ENCODE measurements at places on chromosomes 7 and 10.

- no peak for DNase-seq
Measured at GRCh38 chr7:2087744-2088143, 145.0 kb downstream of the MAD1L1 start.

GRCh38 chr10:23399701-23400144, 39.2 kb upstream of the OTUD1 start:
- DNase-seq: peak; percentile 92

DNA sequence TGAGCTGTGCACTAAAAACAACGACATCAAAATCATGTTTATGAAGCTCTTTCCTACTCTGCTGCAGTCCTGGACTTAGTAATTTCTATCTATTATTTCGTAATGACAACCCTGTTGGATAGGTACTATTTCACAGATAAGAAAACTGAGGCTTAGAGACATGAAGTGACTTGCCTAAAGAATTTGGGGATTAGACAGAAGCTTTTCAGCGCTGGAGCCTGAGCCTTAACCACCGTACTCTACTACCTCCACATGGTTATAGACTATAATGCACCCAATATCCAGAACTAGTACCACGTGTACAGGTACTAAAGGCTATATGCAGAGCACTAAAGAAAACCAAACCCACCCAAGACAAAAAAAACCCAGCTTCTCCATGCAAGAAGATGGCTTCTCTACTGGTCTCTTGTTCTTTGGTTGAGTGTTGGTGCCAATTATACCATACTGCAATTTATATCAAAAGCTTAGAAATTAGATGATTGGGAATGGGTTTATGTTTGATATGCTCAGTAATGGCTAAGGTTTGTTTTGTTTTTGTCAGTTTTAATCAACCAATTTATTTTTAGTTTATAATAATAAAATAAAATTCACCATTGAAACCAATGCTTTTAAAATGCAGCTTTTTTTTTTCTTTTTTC, 6.5 kb upstream of the SNX10 start:
- DNase-seq: peak; percentile 15

DNA sequence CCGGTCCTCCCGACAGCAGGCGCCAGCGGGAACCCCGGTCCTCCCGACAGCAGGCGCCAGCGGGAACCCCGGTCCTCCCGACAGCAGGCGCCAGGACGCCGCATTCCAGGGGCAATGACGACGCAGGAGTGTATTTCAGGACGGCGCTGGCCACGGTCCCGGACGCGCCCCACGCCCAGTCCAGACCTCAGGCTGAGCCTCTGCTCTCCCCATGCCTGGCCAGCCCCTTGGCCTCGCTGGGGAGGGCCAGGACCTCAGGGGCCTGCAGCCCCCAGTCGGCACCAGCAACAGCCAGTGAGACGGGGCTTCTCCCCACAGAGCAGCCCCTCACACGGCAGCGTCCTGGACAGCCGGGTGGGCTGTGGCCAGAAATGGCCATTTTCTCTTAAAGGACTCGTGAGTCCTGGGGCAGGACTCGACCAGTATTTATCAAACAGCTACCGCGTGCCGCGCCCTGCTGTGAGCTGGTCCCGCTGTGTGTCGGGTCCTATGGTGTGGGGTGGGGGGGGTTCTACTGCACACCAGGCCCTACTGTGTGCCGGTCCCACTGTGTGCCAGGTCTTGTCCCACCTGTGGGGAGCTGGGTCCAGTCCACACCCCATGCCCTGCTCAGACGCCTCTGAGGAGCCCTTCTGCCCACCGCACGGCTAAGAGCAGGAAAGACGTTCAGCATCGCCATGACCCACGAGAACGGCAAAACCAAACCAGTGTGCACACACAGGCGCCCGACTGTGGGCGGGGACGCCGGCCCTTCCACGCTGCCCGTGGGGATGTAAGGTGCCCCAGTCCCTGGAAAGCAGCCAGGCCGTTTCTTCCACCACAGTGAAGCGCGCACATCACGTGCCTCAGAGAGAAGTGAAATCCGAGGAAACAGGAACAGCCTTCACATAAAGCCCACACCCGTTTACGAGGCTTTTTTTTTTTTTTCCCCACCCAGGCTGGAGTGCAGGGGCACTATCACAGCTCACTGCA, 33.3 kb downstream of the GET4 start:
- peak; percentile 57 for DNase-seq

DNA sequence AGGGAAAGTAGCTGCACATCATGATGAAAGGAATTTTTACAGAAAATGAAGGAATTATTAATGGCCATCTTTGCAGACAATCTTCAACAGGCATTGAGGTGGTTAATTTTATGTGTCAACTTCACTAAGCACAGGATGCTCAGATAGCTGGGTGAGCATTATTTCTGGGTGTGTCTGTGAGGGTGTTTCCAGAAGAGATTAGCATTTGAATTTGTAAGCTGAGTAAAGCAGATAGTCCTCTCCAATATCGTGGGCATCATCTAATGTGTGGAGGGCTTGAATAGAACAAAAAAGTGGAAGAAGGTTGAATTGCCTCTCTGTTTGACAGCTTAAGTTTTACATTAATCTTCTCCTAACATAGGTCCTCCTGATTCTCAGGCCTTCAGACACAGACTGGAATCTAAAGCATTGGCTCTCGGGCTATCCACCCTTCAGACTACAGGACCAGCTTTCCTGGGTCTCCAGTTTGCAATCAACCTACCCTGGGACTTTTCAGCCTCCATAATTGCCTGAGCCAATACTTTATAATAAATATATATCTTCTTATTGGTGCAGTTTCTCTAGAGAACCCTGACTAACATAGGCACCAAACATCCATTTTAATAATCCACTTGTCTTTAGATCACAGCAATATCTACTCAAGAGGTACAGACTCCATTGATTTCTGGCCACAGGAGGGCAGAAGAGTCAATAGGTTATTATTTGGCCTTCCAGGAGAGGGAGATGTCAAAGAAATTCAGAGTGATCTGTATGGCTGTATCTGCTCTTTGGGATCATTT, 10.5 kb upstream of the CRPPA start:
- DNase-seq: peak; percentile 25

DNA sequence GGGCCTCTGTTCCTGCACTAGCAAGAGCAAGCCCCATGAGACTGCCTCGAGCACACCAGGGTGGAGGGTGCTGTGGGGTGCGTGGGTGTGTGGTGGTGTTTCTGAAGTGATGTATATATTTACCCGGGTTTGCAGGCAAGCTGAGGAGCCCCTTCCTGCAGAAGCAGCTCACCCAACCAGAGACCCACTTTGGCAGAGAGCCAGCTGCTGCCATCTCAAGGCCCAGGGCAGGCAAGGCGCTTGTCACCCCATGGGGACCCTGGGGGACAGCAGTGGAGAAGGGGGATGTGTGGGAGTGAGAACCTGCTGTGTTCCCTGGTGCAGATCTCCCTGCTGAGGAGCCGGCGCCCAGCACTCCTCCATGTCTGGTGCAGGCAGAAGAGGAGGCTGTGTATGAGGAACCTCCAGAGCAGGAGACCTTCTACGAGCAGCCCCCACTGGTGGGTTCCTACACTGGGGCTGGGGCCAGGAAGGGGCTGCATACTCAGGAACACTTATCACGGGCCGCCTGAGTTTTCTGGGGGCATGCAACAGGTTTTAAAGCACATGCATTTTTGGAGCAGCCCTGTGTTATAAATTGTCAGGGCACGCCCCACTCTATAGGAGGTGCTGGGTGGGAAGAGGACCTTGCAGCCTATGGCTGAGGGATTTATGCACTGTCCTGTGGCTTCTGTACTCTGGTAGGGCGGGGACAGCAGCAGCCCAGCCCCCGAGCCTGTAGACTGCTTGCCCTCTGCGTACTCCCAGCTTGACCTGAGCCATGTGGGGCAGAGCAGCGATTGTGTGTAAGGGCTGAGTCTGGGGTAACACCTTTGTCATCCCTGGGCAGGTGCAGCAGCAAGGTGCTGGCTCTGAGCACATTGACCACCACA, 5.9 kb downstream of the PGAM2 start:
- DNase-seq: no peak

DNA sequence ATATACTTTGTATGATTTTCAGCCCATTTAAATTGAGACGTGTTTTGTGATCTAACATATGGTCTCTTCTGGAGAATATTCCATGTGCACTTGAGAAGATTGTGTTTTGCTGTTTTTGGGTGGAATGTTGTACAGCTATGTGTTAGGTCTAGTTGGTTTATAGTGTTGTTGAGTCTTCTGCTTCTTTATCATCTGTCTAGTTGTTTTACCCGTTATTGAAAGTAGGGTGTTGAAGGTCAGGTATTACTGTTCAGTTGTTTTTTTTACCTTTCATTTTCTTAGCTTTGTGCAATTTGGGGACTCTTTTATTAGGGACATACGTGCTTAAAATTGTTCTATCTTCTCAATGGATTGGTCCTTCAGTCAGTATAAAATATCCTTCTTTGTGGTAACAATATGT, 18.5 kb downstream of the SEPTIN7 start:
- no peak for DNase-seq

DNA sequence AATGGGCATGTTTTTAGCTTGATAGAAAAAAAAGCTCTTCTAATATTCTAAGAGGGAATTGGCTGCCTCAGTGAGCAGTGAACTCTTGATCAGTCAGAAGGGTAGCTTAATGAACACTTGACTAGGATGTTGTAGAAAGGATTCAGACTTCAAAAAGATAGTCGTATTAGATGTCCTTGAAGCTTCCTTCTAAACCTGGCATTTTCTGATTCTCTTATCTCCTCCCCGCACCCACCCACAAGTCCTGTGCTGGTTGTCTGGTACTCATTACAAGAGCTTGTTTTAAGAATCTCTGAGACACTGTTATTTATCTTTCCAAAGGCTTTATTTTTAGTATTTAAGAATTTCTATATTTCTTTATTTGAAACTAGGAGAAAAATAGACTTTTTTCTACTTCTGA, 7.4 kb upstream of the SMIM30 start:
- no peak for DNase-seq

- no peak for DNase-seq
Measured at GRCh38 chr7:103120362-103120761, 28.5 kb downstream of the NAPEPLD start.

DNA sequence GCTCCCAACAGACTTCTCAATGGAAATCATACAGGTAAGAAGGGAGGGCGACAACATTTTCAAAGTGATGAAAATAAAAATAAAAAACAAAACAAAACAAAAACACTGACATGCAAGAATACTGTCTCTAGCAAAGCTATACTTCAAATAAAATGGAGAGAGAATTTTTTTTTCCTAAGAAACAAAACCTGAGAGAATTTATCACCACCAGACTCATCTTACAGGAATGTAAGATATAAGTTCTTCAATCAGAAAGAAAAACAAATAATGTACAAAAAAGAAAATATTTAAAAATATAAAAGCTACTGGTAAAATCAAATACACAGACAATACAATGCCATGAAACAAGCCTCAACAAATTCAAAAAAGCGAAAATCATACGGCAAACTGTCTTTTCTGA, 113.2 kb downstream of the NRBF2 start:
- DNase-seq: no peak

DNA sequence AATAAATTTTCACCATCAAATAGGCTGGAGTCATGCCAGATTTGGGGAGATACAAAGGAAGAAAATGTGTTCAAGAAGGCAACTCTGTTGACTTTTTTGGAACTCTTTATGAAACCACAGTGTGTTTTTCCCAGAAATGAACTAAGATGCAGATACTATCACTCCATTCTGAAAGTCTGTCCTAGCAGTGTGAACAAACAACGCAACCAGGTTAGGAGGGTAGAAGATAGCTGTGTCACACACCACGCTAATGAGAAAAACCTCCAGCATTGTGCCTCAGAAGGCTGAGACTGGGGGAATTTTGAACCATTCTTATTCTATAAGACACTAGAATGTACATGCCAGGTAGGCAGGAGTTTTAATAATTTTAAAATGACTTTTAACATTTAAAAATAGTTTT, 15.9 kb upstream of the ATP6V0A4 start:
- DNase-seq: no peak

DNA sequence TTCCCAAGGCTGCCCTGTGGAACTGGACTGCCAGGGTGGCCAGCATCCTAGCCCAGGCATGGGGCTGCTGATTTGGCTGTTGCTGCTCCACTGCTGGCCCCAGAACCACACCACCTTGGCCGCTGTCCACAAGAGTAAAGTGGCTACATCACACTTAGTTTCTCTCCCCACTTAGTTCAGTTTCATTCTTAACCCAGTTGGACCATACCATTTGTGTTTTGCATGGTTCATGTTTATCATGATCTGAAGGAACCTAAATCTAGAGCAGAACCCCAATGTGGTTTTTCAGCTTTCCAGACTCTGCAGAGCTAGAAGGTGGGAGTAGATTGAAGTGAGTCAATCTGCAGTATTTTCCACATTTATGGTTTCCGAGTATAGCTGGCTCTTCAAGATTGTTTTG, 32.8 kb downstream of the SDK1 start:
- DNase-seq: no peak

- DNase-seq: peak; percentile 45
Measured at GRCh38 chr7:79823246-79823951, 311.2 kb upstream of the GNAI1 start.

DNA sequence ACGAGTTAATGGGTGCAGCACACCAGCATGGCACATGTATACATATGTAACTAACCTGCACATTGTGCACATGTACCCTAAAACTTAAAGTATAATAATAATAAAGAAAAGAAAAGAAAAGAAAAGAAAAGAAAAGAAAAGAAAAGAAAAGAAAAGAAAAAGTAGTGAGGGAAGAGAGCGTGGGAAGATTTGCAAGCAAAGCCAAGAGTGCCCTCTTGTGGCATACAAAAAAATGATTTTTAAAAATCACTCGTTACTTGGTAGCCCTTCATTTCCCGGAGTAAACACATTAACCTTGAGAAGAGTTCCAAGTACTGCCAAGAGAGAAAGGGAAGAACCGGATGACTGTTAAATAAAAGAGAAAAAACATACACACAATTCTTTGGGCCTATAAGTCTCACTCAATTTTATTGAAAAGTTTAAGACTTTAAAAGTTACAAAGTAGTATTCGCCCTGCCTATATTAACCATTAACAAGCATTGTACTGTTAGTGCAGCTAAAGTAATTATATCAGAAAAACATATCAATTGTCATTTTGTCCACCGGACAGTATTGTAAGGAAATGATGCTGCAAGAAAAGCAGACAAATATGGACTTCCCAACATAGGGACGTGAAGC, 6.2 kb upstream of the CH25H start:
- peak; percentile 56 for DNase-seq

GRCh38 chr10:33012306-33012705, 54.3 kb upstream of the ITGB1 start:
- DNase-seq: no peak

GRCh38 chr7:36625247-36625646, 99.0 kb downstream of the AOAH start:
- DNase-seq: no peak

GRCh38 chr7:44391746-44392617, 66.6 kb upstream of the CAMK2B start:
- DNase-seq: no peak

GRCh38 chr7:78635026-78635793, 818.3 kb downstream of the MAGI2 start:
- DNase-seq: peak; percentile 27

DNA sequence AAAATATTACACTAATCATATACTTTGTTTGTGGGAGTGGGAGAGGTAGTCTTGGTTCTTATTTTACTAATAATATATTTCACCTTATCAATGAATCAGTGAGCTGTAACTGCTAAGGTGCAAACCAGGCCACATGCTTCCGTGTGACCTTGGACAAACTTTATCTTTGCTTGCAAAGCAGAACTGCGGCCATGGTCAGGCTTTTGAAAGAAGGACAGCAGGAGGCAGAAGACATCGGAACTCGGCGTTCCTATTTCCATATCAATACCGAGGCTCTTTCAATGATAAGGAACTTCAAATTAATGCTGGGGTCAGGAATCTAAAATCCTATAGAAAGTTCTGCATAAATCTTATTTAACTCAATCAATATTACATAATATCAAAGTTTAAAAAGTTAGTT, 491.9 kb upstream of the PFKP start:
- no peak for DNase-seq

- DNase-seq: peak; percentile 50
Measured at GRCh38 chr7:139825666-139826290, 3.3 kb upstream of the TBXAS1 start.

GRCh38 chr10:31679936-31680335, 248.7 kb downstream of the ARHGAP12 start:
- DNase-seq: peak; percentile 18

Measured in EH (cell line).